ENCODE measurements at places on chromosomes 2 and 18. TPM values are rescaled to one million over a fixed set of nuclear protein-coding genes. Genes with fewer than 3 reads are reported as not detected.

ARL5A gene
- total RNA-seq = 29.7 TPM

SPP2 gene
- not detected for total RNA-seq

COL4A4 gene
- 1.9 TPM for total RNA-seq

TTN gene
- total RNA-seq = 0.01 TPM

ESCO1 gene
- 8.9 TPM for total RNA-seq

NOSTRIN gene
- 2.2 TPM for total RNA-seq

ALPG gene
- 0.15 TPM for total RNA-seq

TANC1 gene
- total RNA-seq = 10.6 TPM

LONRF2 gene
- 3.3 TPM for total RNA-seq

CCDC68 gene
- total RNA-seq = 5.8 TPM

TXNDC2 gene
- total RNA-seq = 0.38 TPM

GPR17 gene
- 0.06 TPM for total RNA-seq

LCT gene
- 0.03 TPM for total RNA-seq

NLRC4 gene
- not detected for total RNA-seq

HTR2B gene
- total RNA-seq = 0.07 TPM

XRCC5 gene
- 202 TPM for total RNA-seq

ALK gene
- total RNA-seq = not detected

CPLX4 gene
- total RNA-seq = not detected

DOK6 gene
- not detected for total RNA-seq

CYP27A1 gene
- total RNA-seq = 0.34 TPM

MC4R gene
- not detected for total RNA-seq

AFF3 gene
- 0.06 TPM for total RNA-seq

PSD4 gene
- 11.2 TPM for total RNA-seq

MALL gene
- 158 TPM for total RNA-seq

CNPPD1 gene
- total RNA-seq = 43.6 TPM

KLHL14 gene
- not detected for total RNA-seq

RNF144A gene
- 6.2 TPM for total RNA-seq

YES1 gene
- total RNA-seq = 31.6 TPM

STON1 gene
- 0.34 TPM for total RNA-seq

DTNA gene
- 0.17 TPM for total RNA-seq

PLEK gene
- total RNA-seq = not detected

TPRKB gene
- 74.2 TPM for total RNA-seq

STRN gene
- 15.8 TPM for total RNA-seq

PDCD1 gene
- total RNA-seq = not detected

ADCYAP1 gene
- not detected for total RNA-seq

SCN9A gene
- total RNA-seq = 6.3 TPM

DCTN1 gene
- total RNA-seq = 159 TPM

ST8SIA3 gene
- not detected for total RNA-seq

SERPINB10 gene
- 0.22 TPM for total RNA-seq

RTKN gene
- 20.5 TPM for total RNA-seq

CCDC121 gene
- 4.1 TPM for total RNA-seq

FOXD4L1 gene
- total RNA-seq = 0.31 TPM

STPG4 gene
- not detected for total RNA-seq

NEUROD1 gene
- total RNA-seq = not detected

DSG1 gene
- not detected for total RNA-seq

RFX8 gene
- not detected for total RNA-seq

GATA6 gene
- 2.2 TPM for total RNA-seq

HOXD13 gene
- total RNA-seq = 0.24 TPM

KIF1A gene
- 0.62 TPM for total RNA-seq

DNAJC5G gene
- total RNA-seq = not detected

C2orf74 gene
- 15.1 TPM for total RNA-seq

TFCP2L1 gene
- total RNA-seq = 0.85 TPM

ANKRD62 gene
- not detected for total RNA-seq

GLI2 gene
- total RNA-seq = 30.4 TPM

ZNG1B gene
- total RNA-seq = 42.8 TPM

IKZF2 gene
- total RNA-seq = 0.24 TPM

SAG gene
- total RNA-seq = not detected

PCARE gene
- total RNA-seq = not detected
